ENCODE measurements at places on chromosomes 2 and 18.

DNA sequence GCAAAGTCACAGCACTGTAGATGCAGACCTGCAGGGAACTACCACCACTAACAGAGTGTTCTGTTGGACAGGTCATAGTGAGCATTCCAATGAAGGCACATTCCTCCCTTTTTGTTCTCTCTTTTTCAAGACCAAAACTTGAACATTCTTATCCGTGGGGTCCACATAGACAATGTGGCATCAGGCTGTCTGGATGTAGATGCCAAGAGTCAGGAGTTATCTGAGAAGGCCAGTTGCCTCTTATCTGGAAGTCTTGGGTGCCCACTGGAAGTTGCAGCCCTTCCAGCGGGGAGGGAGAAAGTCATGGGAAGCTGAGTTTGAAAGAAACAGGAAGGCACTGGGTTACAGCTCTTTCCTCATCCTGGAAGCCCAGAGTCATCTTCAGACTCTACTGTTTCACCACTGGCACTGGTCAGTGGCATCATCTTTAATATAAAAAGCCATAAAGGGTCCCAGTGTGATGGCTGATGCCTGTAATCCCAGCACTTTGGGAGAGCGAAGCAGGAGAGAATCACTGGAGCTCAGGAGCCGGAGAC is 61.4 kb downstream of the FAM161A start:
- DNase-seq: no peak

GRCh38 chr2:95231723-95232122 is 24.4 kb downstream of the ZNF892 start:
- peak; percentile 18 for DNase-seq

DNA sequence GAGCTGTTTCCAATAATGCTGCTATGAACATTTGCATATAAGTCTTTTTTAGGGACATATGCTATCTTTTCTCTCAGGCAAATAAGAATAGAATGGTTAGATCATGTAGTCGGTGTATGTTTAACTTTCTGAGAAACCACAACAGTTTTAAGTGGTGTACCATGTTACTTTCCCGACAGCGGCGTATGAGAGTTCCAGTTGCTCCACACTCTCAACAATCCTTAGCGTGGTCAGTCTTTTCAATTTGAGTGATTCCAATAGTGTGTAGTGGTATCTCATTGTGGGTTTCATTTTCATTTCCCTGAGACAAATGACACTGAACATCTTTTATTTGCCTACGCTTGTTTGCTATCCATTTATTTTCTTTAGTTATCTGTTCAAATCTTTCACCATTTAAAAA is 149.5 kb downstream of the ACOXL start:
- no peak for DNase-seq

- DNase-seq: no peak
Measured at GRCh38 chr2:138093455-138093854, 129.2 kb downstream of the HNMT start.

GRCh38 chr2:162113776-162114168 is 38.3 kb downstream of the GCG start:
- DNase-seq: no peak

DNA sequence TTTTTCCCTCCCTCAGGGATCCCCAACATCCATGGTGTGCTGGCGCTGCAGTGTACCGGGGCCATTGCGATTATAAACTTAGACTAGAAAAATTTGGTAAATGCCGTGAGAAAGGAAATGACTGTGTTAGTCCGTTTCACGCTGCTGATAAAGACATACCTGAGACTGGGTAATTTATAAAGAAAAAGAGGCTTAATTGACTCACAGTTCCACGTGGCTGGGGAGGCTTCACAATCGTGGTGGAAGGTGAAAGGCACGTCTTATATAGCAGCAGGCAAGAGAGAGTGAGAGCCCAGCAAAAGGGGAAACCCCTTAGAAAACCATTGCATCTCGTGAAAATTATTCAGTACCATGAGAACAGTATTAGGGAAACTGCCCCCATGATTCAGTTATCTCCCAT is 44.3 kb downstream of the NTSR2 start:
- no peak for DNase-seq

DNA sequence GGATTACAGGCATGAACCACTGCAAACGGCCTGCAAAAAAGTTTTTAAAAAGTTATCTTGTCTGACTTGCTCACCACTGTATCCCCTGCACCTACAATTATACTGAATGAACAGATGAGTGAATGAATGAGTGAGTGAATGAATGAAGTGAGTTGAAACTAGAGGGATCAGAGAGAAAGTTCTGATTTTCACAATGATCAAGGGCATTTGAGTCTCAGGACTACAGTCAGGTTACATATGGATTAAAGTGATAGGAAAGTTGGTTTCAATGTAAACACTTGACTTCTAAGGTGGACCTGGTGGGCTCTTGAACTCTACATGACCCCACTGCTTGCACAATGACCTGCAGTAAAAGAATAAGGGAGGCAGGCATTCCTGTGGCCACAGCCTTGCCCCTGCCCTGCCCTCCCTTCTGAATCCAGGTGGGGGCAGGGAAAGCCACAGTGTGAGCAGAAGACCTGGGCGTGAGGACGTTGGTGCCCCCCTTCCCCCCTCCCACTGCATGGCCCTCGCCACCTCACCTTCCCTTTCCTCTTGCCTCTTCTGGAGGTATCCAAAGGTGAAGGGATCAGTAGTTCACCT is 10.7 kb downstream of the C2orf80 start:
- no peak for DNase-seq

- no peak for DNase-seq
Measured at GRCh38 chr18:44033144-44033701, 647.5 kb upstream of the SETBP1 start.

DNA sequence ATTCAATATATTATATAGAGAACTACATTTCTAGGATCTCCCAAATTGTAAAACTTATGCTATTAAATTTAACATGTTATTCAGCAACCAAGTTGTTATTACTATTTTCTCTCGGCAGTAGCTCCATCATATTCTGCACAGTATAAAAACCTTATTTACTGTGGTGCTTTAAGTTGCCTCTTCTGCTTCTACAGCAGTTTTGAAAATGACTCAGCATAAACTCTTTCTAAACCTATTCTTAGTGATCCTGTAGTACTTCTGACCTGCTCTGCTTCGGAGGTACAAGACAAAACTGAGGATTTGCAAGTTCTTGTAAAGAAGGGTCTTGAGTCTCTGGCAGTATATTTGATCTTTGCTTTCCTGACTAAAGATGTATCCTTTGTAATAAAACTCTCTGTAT is 567.2 kb downstream of the TMX3 start:
- DNase-seq: no peak

DNA sequence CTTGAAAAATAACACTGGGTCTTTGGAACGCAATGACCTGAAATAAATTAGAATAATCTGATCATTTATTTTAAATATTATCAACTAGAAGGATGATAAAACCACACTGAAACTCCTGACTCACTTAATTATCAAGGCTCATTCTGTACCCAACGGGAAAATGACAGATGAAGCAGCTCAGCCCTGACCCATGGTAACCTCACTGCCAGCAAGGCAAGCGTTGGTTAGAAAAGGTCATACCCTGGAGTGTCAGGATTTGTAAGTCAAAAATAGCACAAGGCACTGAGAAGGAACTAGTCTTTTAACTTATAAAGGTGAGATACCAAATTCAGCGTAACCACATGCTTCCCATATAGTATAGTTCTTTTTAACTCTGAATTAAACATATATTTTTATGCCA is 277.5 kb downstream of the ETAA1 start:
- DNase-seq: no peak

DNA sequence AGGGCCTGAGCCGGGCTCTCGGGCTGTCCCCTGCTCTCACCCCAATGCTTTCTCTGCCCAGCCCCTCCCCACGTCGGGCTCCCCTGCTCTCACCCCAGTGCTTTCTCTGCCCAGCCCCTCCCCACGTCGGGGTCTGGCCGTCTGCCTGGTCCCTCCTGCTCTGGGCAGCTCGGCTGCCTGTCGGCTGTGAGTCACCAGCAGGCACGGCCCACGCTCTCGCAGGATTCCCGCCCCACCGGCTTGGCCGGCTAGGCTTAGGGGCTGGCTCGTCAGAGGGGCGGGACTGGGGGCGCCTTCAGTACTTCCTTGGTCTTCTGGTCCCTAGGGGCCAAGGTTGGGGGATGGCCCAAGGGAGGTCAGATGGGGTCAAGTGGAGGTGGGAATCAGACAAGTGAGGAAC is 3.3 kb downstream of the BOK start:
- DNase-seq: no peak

DNA sequence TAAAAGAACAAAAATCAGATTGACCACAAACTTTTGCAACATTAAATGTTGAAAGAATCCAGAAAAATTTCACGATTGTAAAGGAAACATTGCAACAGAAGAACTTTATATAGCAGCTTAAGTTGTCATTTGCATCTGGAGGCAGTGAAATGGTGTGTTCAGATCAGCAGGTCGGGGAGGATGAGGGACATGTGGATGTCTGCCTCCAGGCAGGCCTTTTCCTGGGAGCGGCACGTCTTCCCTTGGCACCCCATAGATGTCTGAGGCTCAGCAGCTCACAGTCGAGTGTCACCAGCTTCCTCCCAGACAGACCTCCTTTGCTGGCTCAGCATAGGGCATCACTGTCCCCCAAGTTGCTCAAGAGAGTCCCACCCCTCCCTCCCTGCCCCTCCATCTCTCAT is 44.3 kb upstream of the ASB1 start:
- no peak for DNase-seq

DNA sequence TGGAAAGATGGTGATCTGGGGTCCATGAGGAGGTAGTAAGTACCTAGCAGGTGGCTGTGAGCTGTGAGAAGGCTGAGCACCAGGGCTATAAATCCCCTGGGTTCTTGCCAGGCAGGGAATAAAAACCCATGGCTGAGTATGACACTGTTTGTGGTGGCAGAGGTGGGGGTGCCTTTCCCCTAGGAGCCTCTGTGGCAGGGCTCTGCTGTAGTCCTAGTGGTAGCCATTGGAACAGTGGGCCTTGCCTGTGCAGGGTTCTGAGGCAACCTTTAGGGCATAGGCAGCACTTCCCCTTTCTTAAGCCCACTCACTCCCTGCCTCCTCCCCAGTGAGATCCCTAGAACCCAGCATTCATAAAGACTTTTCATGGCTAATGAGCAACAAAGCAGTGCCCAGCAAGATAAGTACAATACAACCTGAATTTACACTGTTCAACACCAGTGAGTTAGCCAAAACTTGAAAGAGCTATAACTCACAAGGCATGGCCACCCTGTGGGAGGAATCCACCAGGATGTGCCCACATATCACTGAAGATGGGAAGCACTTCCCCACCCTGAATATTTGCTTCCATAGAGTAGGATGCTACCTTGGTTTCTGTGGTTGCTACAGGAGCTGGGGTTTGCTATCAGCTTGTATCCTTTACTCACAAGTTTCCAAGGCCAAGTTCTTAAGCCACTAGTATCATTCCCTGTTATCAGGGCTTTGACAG is 100.9 kb upstream of the NEUROD1 start:
- DNase-seq: no peak

- no peak for DNase-seq
Measured at GRCh38 chr2:30270166-30270565, 38.8 kb downstream of the LBH start.

GRCh38 chr18:45806226-45806625 is 19.2 kb upstream of the SIGLEC15 start:
- no peak for DNase-seq

DNA sequence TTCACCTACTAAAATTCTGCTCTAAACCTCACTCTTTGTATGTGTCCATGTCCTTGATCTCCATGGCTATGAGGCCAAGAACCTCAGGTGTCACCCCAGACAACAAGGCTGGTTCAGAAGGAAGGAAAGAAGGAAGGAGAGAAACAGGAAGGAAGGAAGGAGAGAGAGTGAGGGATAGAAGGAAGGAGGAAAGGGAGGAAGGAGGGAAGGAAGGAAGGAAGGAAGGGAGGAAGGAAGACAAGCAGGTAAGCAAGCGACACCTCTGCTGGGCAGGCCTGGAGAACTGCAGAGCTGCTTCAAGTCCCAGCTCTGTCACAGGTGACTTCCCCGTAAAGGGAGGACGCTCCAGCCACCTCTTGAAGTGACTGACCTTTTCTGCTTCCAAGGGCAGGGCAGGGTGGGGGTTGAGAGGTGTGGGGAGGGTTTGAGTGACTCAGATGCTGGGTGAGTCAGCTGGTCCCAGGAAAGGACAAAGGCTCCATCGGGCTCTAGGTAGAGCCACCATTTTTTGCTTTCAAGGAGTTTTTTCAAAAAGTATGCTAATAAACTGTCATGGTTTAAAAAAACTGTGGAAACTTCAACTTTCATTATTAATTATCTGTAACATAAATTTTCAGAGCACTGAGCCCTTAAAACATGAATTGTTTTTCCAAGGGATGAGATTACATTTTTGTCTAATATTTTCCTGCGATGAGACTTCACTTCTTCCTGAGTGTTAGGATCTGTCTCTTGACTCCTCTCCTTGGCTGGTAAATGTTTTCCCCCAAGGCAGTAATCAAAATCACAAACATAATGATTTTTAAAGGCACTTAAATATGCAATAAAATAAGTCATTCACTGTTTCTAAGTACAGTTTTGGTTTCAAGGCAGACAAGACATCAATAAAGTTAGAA is 90.1 kb upstream of the L3MBTL4 start:
- no peak for DNase-seq

- DNase-seq: peak; percentile 12
Measured at GRCh38 chr2:112958428-112959108, 19.2 kb upstream of the IL36G start.

GRCh38 chr2:111523009-111523408 is 361.0 kb downstream of the ANAPC1 start:
- no peak for DNase-seq

GRCh38 chr2:46299365-46300263 is 2.4 kb downstream of the EPAS1 start:
- DNase-seq: no peak

DNA sequence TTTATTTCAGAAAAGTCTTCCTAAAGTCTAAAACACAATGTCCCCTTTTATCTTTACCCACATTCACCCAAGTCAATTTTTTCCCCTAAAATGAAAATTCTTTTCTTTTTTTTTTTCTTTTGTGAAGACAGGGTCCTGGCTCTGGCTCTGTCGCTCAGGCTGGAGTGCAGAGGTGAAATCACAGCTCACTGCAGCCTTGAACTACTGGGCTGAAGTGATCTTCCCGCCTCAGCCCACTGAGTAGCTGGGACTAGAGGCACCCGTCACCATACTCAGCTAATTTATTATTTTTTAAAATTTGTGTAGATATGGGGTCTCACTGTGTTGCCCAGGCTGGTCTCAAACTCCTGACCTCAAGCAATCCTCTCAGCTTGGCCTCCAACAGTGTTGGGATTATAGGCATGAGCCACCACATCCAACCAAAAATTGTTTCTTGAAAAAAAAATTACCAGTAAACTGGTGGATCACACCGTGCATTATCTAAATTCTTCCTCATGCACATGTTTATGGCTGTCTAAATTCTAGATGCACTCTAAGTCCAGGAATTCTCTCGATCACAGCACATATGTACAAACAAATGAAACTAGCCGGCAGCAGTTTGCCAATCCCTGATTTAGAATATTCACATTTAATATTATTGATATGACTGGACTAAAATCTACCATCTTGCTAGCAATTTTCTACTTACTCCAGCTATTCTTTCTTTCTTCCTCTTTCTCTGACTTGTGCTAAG is 56.8 kb downstream of the OLA1 start:
- DNase-seq: no peak

GRCh38 chr2:134021830-134022524 is 231.9 kb upstream of the MGAT5 start:
- no peak for DNase-seq

Data from stimulated activated CD4-positive, alpha-beta T cell treated with anti-CD3 and anti-CD28 coated beads, Interleukin-15, amount 100 ng/mL, for 48 hours (primary cell).